Large intestine (tissue), 12 donors: ENCODE measurements at places on chromosomes 2 and 18. TPM values are rescaled to one million over a fixed set of nuclear protein-coding genes. Genes with fewer than 3 reads are reported as not detected.

Gene ZDBF2
- 4.6 TPM for polyA plus RNA-seq

Gene MAP3K19
- polyA plus RNA-seq, result 0.01 TPM

Gene POTEJ
- polyA plus RNA-seq, result 0.07 TPM

DNA sequence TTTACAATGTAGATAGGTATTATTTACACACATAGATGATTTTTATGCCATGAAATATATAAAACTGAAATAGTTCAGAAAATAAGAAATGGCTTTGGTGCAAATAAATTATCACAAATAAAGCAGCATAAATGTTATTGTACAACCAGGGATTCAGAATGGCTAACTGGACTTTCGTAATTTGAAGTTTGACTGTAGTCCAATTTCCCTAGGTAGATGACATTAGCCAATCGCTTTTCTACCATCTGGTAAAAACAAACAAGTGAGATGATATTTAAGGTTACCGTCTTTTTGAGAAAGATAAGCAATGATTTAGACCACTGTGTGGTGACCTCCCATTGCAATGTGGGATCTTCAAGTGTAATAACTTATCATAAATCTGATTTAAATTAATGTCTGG is 400.7 kb downstream of the LRRTM4 start:
- no peak overlapping the region for H3K4me3 ChIP-seq
- no peaks in the 10 kb centered on the region for H3K4me1 ChIP-seq
- H3K36me3 ChIP-seq, result no peaks in the 10 kb centered on the region
- no peak for DNase-seq

- peaks cover 6% of the 10 kb centered on the region for H3K4me1 ChIP-seq
- no peak overlapping the region for H3K27ac ChIP-seq
- DNase-seq, result no peak
Measured at GRCh38 chr2:7881466-7881865, 800.4 kb upstream of the ID2 start.

GRCh38 chr2:131154071-131154531 is 49.0 kb downstream of the PLEKHB2 start:
- no peak overlapping the region for H3K4me3 ChIP-seq
- H3K27me3 ChIP-seq, result no peaks in the 10 kb centered on the region
- H3K27ac ChIP-seq, result no peak overlapping the region

GRCh38 chr18:74478880-74479279 is 17.3 kb upstream of the CNDP2 start:
- no peak for DNase-seq
- H3K27me3 ChIP-seq, result no peaks in the 10 kb centered on the region
- H3K36me3 ChIP-seq, result no peaks in the 10 kb centered on the region
- H3K4me3 ChIP-seq, result no peak overlapping the region

DNA sequence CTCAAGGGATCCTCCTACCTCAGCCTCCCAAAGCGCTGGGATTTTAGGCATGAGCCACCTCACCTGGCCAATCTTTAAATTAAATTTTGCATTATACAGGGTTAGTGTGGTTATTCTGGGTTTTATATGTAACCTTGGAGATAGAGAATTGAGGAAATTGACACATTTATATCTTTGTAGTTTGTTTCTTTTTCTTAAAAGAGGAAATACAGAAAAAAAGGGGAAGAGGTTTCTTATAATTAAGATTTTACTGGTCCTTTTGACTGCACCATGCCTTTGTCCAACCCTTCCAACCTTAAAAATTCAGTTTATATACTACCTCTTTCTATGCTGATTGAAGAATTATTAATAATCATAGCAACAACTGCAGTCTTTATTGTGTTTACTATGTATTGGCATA is 210.1 kb upstream of the STON1 start:
- H3K27ac ChIP-seq, result no peak overlapping the region
- no peaks in the 10 kb centered on the region for H3K27me3 ChIP-seq
- no peak overlapping the region for H3K4me3 ChIP-seq
- DNase-seq, result no peak

DNA sequence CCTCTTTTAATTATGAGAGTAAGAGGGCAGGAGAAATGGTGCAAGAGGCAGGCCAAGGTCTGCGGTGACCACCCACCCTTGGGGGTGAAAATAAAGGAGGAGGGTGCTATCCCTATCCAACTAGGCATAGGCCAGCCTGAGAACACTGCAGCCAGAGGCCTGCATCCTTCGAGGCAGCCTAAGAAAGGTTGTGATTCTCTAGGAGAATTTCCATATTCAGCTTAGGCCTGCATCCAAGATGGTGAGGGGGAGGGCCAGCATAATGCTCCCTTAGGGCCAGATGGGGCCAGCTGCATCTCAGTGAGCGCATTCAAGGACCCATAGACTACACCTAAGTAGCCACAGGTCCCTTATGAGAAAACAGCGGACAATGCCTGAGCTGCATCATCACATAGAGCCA is 3.5 kb upstream of the UPP2 start:
- peaks cover 17% of the 10 kb centered on the region for H3K4me1 ChIP-seq
- H3K4me3 ChIP-seq, result no peak overlapping the region
- no peaks in the 10 kb centered on the region for H3K36me3 ChIP-seq
- DNase-seq, result no peak
- no peaks in the 10 kb centered on the region for H3K27me3 ChIP-seq
- no peak overlapping the region for H3K27ac ChIP-seq

DNA sequence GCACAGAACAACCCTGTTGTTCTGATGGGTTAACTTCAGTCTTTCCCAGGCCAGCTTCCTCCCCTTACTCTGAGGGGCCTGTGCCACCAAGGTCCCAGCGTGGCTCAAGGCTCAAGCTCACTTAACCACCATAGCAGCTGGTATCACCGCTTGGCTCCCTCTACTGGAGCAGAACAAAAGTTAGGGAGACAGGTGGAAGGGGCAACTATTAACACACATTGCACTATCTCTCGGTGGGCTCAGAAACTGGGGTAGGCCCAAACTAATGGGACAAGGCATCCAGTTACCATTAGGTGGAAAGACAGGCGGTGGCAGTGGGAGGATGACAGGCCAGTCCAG is 88.7 kb upstream of the ATL2 start:
- no peaks in the 10 kb centered on the region for H3K27me3 ChIP-seq
- H3K4me3 ChIP-seq, result no peak overlapping the region
- H3K4me1 ChIP-seq, result peaks cover 5% of the 10 kb centered on the region
- no peaks in the 10 kb centered on the region for H3K36me3 ChIP-seq
- peak overlapping the region; percentile 10 for H3K27ac ChIP-seq

DNA sequence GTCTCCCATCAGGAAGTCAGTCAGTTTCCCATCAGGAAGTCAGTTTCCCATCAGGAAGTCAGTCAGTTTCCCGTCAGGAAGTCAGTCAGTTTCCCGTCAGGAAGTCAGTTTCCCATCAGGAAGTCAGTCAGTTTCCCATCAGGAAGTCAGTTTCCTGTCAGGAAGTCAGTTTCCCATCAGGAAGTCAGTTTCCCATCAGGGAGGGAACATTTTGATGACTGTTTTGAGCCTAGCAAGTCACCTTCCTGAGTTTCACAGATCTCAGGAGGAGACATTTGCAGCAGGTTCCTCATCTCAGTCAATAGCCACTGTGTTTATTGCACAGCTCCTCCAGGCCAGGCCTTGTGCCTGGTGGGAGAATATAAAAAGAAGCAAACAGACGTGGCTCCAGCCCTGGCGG is 31.9 kb downstream of the DIPK1C start:
- DNase-seq, result no peak
- no peaks in the 10 kb centered on the region for H3K36me3 ChIP-seq
- no peak overlapping the region for H3K4me3 ChIP-seq
- H3K4me1 ChIP-seq, result no peaks in the 10 kb centered on the region
- no peak overlapping the region for H3K27ac ChIP-seq

DNA sequence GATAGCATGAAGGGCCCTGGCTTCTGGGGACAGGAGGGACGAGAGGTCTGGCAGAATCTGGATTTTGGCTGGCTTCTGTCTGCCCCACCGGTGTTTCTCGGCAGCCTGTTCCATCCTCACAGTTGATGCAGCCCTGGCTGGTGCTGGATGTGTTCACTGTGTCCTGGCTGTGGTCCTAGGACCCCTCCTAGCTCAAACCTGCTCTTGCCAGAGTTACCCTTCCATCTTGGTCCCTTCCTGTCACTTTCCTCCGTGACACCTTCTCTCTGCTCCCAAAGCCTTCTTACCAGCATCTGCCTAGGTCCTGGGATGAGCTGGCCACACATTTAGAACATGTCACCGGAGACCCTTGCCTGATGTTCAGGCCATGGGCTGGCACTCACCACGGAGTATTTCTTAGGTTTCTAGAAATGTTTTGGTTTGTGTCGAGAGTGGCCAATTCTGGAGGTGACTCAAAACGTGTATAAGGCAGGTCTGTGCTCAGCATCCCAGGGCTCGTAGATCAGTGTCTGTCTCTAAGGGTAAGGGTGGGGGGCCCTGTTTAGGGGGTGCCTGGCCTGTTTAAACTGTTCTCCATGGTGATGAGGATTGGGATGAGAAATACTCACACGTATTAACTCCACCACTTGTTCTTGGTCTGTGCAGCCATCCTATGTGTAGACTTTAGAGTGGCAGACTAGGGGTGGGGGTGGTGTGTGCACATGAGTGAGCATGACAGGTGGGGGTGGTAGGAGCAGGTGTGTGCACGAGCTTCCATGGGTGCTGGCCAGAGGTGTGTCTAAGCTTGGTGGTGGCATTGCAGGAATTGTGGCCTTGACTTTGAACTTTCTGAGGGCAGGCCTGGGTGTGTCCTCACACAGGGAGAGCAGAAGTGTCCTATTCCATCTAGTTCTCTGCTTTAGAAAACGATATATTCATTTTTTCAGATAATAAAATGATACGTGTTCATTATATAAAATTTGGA is 162.7 kb downstream of the DYSF start:
- H3K4me1 ChIP-seq, result peaks cover 6% of the 10 kb centered on the region
- no peak overlapping the region for H3K4me3 ChIP-seq
- H3K27ac ChIP-seq, result no peak overlapping the region
- DNase-seq, result peak; percentile 24

DNA sequence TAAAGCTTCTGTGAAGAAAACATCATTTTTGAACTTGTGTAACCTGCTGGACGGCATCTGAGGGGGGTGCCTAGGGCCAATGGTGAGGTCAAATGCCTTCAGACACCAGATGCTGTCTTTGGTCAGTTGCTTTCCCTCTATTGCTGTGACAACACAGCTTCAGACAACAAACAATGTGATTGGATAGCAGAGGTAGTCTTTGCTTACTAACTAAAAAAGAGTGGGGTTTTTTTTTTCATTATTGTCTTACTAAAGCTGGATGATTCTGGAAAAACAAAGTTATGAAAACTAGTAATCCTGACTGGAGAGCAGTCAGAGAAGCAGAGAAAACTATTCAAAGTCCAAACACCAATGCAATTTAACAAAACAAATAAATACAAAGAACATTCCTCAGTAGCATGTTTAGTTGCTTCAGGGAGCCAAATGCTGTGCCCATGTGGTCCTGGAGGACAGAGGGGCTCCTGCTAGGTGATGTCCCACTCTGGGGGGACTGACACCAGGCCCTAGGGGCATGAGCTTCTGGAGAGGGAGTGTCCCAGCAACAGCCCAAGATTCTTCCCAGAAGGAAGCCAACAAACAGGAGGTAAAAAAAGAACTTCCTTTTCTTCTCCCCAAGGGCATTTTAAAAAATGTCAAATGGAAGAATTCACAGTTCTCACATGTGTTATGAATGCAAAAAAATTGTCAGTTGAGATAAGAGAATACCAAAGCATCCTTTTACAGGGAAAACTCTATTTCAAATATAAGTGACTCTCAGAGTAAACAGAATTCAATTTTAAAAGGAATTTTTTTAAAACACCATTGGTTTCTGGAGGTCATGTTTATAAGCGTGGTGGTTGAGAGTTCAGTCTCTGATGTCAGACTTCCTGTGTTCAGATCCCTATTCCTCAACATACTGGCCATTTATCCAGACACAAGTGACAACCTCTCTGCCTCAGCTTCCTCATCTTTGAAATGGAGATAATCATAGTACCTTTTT is 181.1 kb upstream of the PGAP1 start:
- H3K36me3 ChIP-seq, result no peaks in the 10 kb centered on the region
- no peak for DNase-seq

DNA sequence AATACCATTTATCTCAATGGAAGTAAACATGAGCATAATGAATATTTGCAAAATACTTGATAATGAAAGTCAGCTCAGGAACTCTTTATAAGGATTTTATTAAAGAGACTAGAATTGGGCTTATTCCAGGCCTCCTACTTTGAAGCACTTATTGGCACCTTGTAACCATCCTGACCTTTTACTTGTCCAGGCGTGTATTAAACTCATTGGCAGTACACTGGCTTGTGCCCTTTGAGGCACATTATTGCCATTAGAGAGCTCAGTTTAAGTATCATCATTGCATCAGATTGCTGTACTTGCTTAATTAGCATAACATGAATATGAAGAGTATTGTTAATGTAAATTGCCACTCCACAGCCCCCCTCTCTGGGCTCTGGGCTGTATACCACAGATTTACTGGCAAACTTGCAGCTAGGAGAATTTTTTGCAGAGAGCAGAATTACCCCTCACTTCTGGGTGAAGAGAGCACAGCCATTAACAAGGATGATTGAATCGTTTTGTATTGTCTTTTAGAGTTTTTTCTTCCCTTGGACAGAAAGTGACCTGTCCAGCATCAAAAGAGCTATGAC is 72.5 kb downstream of the XIRP2 start:
- DNase-seq, result no peak
- H3K27ac ChIP-seq, result no peak overlapping the region
- H3K4me1 ChIP-seq, result peaks cover 2% of the 10 kb centered on the region
- no peak overlapping the region for H3K4me3 ChIP-seq

DNA sequence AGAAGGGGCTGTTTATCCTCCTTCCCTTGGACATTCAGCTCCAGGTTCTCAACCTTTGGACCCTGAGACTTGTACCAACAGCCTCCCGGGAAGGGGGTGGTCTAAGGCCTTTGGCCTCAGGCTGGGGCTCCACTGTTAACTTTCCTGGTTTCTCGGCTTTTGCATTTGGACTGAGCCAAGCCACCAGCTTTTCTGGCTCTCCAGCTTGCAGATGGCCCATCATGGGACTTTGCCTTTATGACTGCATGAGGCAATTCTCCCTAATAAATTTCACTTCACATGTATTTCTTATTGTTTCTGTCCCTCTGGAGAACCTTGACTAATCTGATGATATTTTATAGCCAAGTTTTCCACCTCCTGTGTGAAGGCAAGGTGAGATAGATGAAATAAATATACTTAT is 180.8 kb downstream of the PPP1R1C start:
- H3K4me1 ChIP-seq, result peaks cover 9% of the 10 kb centered on the region
- H3K4me3 ChIP-seq, result no peak overlapping the region
- peak overlapping the region; percentile 56 for H3K27ac ChIP-seq
- H3K36me3 ChIP-seq, result no peaks in the 10 kb centered on the region

DNA sequence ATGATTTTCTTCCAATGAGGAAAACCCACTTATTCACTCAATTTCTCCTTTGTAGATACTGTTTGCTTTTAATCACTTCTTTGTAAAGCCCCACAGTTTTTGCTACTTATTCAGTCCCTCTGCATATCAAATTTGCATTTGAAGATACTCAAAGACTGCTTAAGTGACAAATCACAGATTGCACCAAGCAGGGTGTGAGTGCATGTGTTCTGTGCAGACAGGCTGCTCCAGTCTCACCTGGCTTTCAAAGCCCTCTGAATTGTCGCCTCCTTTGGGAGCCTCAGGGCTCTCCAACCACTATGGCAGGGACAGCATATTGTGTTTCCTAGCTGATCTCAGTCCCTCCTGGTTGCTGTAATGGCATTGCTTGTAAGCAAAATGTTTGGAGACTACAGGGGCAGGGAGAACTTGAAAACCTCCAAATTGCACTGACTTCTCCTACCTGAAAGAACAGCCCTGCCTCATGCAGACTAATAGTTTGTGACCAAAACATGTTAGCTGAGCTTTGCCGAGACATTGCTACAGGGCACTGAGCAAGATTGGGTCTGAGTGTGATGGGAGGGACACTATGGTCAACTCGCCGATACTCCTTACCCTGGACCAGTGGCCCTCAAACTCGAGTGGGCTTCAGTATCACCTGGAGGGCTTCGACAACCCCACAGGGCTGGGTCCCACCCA is 96.8 kb downstream of the POLE4 start:
- H3K4me3 ChIP-seq, result no peak overlapping the region
- no peaks in the 10 kb centered on the region for H3K4me1 ChIP-seq
- no peaks in the 10 kb centered on the region for H3K27me3 ChIP-seq
- no peak overlapping the region for H3K27ac ChIP-seq
- H3K36me3 ChIP-seq, result no peaks in the 10 kb centered on the region
- DNase-seq, result no peak
